ENCODE measurements at places on chromosomes 5 and 9.

GRCh38 chr9:137545123-137545522, 5.1 kb downstream of the PNPLA7 start:
- DNase-seq: no peak

DNA sequence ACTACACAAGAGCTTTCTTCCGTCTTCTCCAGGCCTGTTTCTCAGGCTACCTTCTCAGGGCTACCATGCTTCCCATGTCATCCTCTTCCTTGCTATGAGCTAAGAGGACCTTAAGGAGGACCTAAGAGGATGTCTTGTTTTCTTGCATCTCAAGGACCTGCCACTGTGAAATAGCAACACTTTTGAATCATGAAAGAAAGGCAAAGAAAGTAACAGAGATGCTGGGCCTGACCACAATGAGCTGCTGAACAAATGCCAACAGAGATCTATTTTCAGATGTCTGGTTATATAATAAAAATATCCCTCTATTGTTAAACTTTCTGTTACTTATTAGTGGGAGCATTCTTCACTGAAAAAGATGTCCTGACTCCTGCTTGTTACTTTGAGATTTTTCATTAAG, 36.7 kb upstream of the ANXA1 start:
- no peak for DNase-seq

DNA sequence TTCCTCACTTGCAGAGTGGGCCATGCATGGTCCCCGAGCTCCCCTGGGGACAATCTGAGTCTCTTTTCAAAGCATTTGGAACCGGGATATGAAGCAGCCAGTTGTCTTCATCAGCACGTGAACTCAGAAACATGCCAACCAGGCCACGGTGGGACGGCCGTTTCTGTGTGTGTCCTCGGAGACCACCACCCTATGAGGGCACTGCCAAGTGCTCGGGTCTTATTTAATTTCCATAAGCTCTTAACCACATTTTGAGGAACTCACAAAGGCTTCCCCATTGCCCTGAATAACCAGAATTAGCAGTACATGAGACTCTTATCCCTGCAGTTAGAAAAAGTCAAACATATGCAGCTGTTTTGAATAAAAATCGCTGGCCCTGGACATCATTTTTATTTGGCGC, 60.1 kb downstream of the OTULIN start:
- DNase-seq: no peak

DNA sequence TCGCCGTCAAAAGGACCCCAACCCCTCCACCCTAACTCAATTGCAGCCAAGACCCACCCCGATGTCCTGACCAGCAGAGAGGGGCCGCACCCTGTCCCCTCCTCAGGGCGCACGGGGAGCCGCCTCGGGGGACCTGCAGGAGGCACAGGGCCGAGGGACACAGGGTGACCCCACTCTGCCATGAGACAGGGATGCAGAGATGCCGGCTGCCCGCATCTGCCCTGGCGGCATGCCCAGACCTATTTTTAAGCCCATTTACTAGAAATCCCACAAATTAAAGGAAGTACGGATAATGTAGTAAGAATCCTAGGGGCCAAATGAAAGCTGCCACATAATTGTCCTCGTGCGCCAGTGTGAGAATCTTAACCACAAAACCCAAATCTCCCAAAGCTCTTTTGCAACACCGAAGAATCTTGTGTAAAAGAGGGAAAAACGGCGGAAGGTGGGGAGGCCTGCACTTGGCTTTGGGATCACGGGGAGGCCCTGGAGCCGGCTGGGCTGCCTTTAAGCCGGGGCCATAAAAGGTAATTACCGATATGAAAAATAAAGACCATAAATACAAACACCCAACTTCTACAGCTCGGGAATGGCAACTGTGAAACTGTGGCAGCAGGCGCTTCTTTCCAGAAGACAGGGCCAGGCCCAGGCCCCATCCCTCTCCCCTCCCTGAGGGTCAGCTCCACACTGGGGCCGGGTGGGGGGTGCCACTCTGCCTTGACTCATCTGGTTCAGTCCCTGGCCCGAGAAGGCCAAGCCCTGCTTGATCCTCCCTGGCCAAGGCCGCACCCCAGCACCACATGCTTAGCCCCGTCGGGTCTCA, 35.0 kb downstream of the NACC2 start:
- DNase-seq: no peak

GRCh38 chr5:56080375-56081052, 85.8 kb upstream of the IL6ST start:
- no peak for DNase-seq

DNA sequence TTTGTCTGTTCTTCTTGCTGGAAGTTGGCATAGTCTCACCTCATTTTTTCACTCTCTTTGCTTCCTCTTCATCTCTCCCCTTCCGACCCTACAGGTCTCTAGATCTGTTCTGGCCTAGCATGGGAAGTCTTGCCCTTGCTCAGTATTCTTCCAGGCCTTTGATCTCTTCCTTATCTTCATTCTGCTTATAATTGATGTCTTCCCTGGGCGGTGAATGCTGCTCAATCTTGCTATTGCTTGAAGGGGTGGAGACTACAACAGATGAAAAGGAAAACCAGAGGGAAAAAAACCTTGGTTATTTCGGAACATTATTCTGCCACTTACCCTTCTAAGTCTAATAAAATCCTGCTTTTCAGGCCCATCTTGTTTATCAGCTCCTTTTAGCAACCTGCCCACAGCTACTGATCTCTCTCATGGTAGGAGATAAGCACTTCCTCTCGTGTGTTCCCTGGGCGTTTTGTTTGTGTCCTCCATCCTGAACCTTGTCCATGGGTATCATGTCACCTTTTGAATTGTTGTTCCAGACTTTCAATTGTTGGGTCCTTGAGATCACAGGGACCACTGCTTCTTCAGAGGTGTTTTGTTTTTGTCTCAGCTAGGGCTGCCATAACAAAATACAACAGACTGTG, 375.6 kb downstream of the ADGRV1 start:
- DNase-seq: no peak

- DNase-seq: no peak
Observed at GRCh38 chr5:169098331-169099121, 202.4 kb downstream of the SLIT3 start.

- DNase-seq: no peak
Observed at GRCh38 chr9:80285326-80285725, 713.6 kb downstream of the TLE4 start.

- DNase-seq: no peak
Observed at GRCh38 chr5:126780165-126780827, 3.4 kb downstream of the LMNB1 start.

GRCh38 chr5:168260353-168261226, 30.9 kb upstream of the WWC1 start:
- no peak for DNase-seq

GRCh38 chr9:78919701-78920100, 622.8 kb downstream of the PSAT1 start:
- DNase-seq: no peak

DNA sequence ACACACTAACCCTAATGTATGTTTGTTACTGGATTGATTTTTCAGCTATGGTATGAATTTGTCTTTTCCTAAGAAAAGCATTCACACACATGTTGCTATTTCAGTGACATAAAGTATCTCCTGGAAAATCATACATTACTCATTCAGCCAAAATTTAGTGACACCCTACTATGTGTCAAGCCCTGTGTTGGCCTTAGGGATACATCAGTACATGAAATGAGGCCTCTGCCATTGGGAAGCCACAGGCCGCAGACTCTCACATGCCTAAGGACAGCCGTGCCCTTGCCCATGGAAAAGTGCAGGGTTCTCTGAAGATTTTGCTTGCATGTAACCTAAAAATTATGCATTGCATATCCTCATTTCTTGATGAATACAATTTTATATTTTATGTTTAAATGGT, 5.2 kb upstream of the MARCHF6 start:
- no peak for DNase-seq

DNA sequence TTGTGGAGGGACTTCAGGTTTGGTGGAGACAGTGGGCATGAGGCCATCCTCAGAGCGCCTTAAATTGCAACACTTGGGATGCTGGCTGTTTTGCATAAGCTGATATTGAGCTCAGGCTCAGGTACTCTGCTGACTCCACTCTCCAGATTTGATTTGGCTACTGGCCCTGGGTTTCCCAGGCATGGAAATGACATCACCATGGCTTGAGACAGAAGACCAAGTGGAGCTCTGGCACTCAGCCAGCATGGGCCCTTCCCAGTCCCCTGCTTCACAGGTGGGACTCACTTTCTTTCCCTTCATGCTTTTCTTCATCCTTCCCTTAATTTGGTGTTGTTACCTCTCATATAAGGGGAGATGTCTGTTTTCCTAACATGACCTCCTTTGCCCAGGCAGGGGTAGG, 72.0 kb upstream of the IL12B start:
- DNase-seq: no peak

DNA sequence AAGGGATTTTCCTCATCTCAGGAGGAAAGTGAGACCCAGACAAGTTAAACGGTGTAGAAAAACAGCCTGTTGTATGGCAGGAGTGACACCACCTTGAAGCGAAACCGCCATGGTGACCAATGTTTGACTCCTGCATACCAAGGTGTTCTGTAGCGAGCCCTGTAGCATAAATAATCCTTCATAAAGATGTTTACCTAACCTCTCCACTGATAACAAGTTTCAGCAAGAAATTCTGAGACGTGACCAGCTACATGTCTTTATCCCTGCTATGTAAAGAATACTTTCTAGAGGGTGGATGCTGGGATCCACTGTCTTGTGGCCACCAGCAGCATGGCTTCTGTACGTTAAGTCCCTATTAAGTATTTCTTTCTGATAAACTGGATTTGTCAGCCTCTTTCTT, 148.1 kb downstream of the MPDZ start:
- DNase-seq: no peak

DNA sequence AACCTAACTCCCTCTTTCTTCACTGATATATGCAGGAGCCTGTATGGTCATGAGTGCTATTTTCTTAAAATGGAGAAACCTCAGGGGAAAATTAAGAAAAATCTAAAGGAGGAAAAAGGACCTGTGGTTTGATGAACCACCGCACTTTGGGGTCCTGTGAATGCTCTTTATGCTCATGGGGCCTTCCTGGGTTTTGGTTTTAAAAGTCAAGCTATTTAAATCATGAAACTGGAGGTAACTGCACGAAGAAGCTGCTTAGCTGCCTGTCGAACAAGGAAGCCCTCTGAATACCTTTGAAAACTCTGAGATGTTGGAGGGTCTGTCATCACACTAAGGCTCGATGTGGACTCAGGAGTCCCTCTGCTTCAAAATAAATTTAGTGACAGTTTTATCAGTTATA, 564.5 kb upstream of the ADAMTS16 start:
- DNase-seq: no peak

GRCh38 chr5:113170707-113171106, 194.1 kb downstream of the DCP2 start:
- no peak for DNase-seq

DNA sequence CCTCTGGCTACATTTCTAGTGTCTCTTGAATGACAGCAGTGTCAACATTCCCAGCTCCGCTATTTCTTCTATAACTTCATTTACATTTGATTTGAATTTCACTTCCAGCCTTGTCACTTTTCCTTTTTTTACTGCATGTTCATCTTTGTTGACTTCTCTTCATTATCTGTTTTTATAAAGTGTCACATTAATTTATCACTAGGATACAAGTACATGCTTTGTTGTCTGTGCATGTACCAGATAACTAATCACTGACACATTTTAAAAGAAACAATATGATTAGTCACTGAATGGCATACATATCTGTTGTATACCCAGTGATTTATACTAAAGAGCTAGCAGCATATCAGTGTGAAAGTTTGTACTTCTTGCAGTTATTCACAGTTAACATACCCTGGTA, 29.1 kb downstream of the ARSK start:
- DNase-seq: no peak

DNA sequence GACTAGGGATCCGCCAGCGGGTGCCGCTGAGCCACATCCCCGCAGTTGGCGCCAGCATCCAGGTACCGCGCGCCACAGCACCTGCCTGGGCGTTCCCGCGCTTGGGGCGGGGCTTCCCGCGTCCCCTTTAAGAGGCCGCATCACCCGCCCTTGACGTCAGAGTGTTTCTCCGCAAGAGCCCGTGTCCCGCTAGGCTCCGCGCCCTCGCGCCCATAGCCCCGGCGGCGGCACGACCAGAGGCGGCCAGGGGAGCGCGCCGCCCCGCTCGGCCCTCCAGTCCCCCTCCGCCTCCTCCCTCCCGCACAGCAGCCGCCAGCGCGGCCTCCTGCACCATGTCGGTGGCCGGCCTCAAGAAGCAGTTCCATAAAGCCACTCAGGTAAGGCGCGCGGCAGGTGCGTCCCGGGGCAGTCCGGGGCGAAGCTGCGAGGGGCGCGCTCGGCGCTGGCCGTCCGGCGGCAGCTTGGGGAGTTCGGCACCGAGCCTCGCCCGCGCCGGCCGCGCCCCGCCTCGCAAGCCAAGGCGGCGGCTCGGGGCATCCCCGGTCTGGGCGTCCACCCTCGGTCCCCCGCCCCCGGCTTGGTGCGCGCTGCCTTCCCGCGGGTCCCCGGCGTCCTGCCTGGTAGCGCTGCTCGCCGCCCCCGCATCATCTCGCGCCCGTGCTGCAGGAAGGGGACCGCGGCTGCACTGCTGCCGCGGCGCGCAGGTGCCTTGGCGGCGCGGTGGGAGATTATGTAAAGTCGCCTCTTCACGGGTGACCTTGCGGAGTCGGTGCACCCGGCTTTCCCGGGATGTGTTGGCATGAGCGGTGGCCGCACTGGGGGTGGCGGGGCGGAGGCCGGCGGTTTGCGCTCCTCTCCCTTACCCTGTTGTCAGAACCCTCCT, at the start of gene SH3GL2:
Gene SH3GL2 (plus strand): TSS at position 156 of the 883 bp plus-strand sequence.
- DNase-seq: no peak

DNA sequence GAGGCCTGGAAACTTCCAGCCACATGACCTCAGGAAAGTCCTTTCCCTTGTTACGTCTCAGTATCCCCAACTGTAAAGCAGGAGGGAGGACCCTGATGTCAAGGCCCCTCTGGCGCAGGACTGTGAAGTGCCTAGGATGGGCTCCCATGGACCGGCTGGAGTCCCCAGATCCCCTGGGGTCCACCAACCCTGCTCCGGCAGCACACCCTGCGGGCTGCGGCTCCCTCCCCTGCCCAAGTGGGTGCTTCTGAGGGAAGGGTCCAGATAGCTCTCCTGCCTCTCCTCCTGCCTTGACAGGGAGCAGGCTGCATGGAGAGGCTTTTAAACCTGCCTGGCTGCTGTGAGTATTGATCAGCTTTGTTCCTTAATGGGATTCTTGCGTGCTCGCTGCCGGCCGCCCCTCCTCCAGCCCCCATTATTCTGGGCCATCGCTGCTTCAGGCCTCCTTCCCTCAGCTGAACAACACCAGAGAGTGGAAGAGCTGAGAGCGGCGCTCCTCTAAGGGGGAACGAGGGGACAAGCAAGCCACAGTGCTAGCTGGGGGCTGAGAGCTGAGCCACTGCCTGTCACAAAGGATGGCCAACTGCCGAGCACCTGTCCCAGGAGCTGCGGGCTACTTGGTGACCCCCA, 25.6 kb upstream of the NTNG2 start:
- no peak for DNase-seq
